Breast epithelium (tissue), 4 donors: ENCODE measurements at places on chromosomes 16 and 17. TPM values are rescaled to one million over a fixed set of nuclear protein-coding genes. Genes with fewer than 3 reads are reported as not detected.

DNA sequence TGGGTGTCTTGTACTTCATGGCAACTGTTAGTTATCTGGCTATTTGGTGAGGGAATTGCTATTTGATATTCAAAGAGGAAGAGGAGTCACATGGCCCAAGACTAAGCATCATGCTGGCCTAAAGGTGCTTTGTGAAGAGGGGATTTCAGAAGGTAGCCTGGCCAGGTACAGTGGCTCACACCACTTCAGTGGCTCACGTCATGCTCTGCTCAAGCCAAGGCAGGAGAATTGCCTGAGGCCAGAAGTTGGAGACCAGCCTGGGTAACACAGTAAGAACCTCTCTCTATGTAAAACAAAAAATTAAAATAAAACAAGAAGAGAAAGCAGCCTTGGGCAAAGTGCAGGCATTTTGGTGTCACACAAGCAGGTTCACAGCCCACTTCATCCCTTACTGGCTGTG lies 6.4 kb upstream of the MT1B start:
- H3K27ac ChIP-seq, result no peak overlapping the region
- H3K4me3 ChIP-seq, result no peak overlapping the region
- no peaks in the 10 kb centered on the region for H3K4me1 ChIP-seq
- no peaks in the 10 kb centered on the region for H3K27me3 ChIP-seq
- H3K36me3 ChIP-seq, result no peaks in the 10 kb centered on the region

MYH1 gene
- not detected for total RNA-seq

- H3K4me3 ChIP-seq, result no peak overlapping the region
- no peaks in the 10 kb centered on the region for H3K36me3 ChIP-seq
- H3K27me3 ChIP-seq, result no peaks in the 10 kb centered on the region
- H3K4me1 ChIP-seq, result no peaks in the 10 kb centered on the region
- H3K27ac ChIP-seq, result no peak overlapping the region
These were observed 444.0 kb downstream of the HS3ST3B1 start for GRCh38 chr17:14744761-14745473.

G6PC1 gene
- not detected for total RNA-seq

DNA sequence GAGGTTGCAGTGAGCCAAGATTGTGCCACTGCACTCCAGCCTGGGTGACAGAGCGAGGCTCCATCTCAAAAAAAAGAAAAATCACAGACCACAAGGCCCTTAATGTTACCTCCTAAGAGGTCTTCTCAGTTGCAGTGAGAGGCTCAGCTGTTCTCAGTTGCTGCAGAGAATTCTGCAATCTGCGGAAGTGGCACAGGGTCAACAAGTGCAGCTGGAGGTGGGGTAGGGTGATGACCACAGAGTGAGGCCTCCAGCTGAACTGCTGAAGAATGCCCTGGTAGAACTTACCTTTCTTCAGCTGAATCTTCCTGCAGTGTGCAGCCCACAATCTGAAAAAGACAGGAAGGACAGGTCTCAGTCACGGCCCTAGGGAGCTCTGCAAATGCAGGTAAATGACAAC lies 26.3 kb downstream of the CNTNAP1 start:
- no peak overlapping the region for H3K4me3 ChIP-seq
- no peaks in the 10 kb centered on the region for H3K4me1 ChIP-seq
- H3K27ac ChIP-seq, result no peak overlapping the region
- peaks cover 43% of the 10 kb centered on the region for H3K36me3 ChIP-seq
- no peaks in the 10 kb centered on the region for H3K27me3 ChIP-seq
- DNase-seq, result no peak

- no peaks in the 10 kb centered on the region for H3K27me3 ChIP-seq
- no peaks in the 10 kb centered on the region for H3K4me1 ChIP-seq
- no peaks in the 10 kb centered on the region for H3K36me3 ChIP-seq
- H3K4me3 ChIP-seq, result no peak overlapping the region
These were observed 950.8 kb upstream of the GOT2 start for GRCh38 chr16:59684911-59685310.

GPRC5B gene
- 20.3 TPM for total RNA-seq

DNA sequence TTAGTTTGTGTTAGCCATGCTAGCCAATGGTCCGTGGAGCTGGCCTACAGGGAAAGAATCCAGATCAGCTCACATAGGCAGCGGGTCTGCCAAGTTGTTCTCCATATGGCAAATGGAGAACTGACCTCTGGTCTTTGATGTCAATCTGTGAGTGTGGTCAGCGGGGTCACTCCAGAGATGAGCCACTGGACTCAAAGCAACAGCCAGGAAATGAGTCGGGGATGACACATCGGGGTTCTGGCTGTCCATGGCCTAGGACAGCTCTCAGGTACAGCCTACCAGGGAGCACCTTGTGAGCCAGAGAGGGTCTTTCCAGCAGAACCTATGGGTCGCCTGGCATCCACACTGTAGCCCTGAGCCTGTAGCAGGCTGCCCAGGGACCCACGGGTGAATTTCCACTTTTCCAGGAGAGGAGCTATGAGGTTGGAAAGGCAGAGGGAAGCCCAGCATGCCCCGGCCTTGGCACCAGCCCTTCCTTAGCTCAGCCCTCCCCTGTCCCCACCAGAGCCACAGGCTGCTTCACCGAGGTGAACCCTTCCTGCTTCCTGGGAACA lies 203.0 kb upstream of the TNRC6C start:
- H3K4me3 ChIP-seq, result no peak overlapping the region
- no peaks in the 10 kb centered on the region for H3K4me1 ChIP-seq
- H3K27ac ChIP-seq, result no peak overlapping the region
- H3K27me3 ChIP-seq, result no peaks in the 10 kb centered on the region

GRCh38 chr16:52529226-52529625 lies 17.7 kb downstream of the TOX3 start:
- H3K27me3 ChIP-seq, result no peaks in the 10 kb centered on the region
- no peak overlapping the region for H3K4me3 ChIP-seq
- DNase-seq, result no peak
- no peak overlapping the region for H3K27ac ChIP-seq

GRCh38 chr17:72351365-72351764 lies 230.5 kb downstream of the SOX9 start:
- no peaks in the 10 kb centered on the region for H3K27me3 ChIP-seq
- H3K27ac ChIP-seq, result no peak overlapping the region
- H3K4me1 ChIP-seq, result no peaks in the 10 kb centered on the region
- H3K4me3 ChIP-seq, result no peak overlapping the region
- no peaks in the 10 kb centered on the region for H3K36me3 ChIP-seq

GRCh38 chr16:86814256-86814655 lies 235.9 kb downstream of the FOXL1 start:
- no peak overlapping the region for H3K27ac ChIP-seq
- H3K27me3 ChIP-seq, result peaks cover 33% of the 10 kb centered on the region
- no peaks in the 10 kb centered on the region for H3K36me3 ChIP-seq
- no peaks in the 10 kb centered on the region for H3K4me1 ChIP-seq

- no peak for DNase-seq
- H3K27me3 ChIP-seq, result no peaks in the 10 kb centered on the region
- no peaks in the 10 kb centered on the region for H3K36me3 ChIP-seq
- H3K27ac ChIP-seq, result peak overlapping the region; percentile 98
- no peaks in the 10 kb centered on the region for H3K4me1 ChIP-seq
These were observed 1.2 kb downstream of the AP2B1 start for GRCh38 chr17:35588196-35588920.

GRCh38 chr16:918068-918467 lies 52.7 kb downstream of the LMF1 start:
- no peaks in the 10 kb centered on the region for H3K4me1 ChIP-seq
- no peak for DNase-seq
- H3K36me3 ChIP-seq, result peaks cover under 1% of the 10 kb centered on the region
- H3K27ac ChIP-seq, result no peak overlapping the region

TBC1D3K gene
- not detected for total RNA-seq

WNT9B gene
- total RNA-seq, result 2.4 TPM
